ENCODE measurements at places on chromosomes 1 and 21.

DNA sequence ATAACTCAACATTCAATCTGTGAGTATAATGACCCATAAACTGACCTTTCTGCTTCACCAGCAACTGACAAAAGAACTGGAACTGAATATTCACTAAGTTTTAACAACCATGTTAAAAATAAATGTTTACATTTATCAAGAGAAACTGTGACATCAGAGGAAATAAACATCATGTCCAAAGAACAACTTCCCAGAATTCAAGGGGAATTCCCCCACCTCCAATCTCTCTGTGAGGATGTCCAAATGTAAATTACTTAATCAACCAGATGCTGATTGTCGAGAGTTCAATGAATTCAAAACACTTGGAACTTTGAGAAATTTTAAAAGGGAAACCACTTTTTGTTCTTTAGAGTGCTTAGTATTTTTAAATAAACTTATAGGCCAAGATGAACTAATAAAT, 365.6 kb upstream of the ADGRL2 start:
- no peak for DNase-seq

GRCh38 chr1:18324246-18324645, 156.5 kb upstream of the KLHDC7A start:
- no peak for DNase-seq

GRCh38 chr1:33660244-33660643, 187.8 kb downstream of the ZSCAN20 start:
- no peak for DNase-seq

- DNase-seq, result no peak
Measured at GRCh38 chr1:200780545-200781369, 42.1 kb downstream of the CAMSAP2 start.

- DNase-seq, result no peak
Measured at GRCh38 chr1:60573121-60573520, 499.6 kb upstream of the C1orf87 start.

- DNase-seq, result no peak
Measured at GRCh38 chr1:196960854-196961253, 16.5 kb upstream of the CFHR5 start.
